Activated CD4-positive, alpha-beta T cell treated with anti-CD3 and anti-CD28 coated beads, Interleukin-2, amount 50 U/mL, for 16 hours (primary cell): ENCODE measurements at places on chromosomes 11 and 22.

GRCh38 chr11:71206186-71206585, 46.2 kb downstream of the SHANK2 start:
- DNase-seq = no peak

GRCh38 chr22:21755851-21756284, 20.3 kb upstream of the YPEL1 start:
- DNase-seq = peak; percentile 29

DNA sequence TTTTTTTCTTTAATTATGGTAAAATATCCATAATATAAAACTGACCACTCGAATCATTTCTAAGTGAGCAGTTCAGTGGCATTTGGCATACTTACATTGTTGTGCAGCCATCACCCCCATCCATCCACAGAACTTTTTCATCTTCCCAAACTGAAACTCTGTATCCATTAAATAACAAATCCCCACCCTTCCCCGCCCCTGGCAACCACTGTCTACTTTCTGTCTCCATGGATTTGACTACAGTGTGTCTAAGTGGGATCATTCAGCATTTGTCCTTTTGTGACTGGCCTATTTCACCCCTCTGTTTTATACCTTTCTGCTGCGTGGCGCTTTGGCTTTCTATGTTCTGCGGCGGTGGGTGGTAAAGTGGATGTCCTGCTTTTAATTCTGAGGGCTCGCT, 49.1 kb downstream of the RTN4R start:
- DNase-seq = no peak

GRCh38 chr22:26974914-26975803, 317.8 kb downstream of the MIAT start:
- DNase-seq = no peak

GRCh38 chr22:27296091-27296675, 505.4 kb downstream of the MN1 start:
- DNase-seq = no peak

DNA sequence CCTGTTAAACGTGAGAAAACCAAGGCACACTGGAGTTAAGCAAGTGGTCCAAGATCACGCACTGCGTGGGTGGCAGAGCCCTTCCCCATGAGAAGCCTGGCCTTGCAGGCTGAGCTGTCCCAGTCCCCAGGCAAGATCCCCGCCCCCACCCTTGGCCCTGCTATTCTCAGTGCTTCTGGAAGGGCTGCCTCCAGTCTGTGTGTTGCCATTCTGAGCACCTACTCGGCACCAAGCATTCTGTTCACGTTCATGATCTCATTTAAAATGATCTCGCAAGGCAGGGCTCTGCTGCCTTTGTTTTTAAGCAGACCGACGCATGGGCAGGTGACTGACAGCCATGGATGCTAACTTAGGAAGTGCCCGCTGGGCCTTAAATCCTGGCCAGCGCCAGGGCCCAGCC, 62.8 kb downstream of the PHF21B start:
- no peak for DNase-seq

GRCh38 chr11:117549417-117549816, 221.8 kb downstream of the CEP164 start:
- DNase-seq = no peak
